ENCODE measurements at places on chromosomes 4 and X.

GRCh38 chrX:3697701-3698279 lies 15.7 kb downstream of the PRKX start:
- peak; percentile 85 for DNase-seq

GRCh38 chr4:26731351-26732035 lies 129.1 kb upstream of the STIM2 start:
- peak; percentile 10 for DNase-seq

DNA sequence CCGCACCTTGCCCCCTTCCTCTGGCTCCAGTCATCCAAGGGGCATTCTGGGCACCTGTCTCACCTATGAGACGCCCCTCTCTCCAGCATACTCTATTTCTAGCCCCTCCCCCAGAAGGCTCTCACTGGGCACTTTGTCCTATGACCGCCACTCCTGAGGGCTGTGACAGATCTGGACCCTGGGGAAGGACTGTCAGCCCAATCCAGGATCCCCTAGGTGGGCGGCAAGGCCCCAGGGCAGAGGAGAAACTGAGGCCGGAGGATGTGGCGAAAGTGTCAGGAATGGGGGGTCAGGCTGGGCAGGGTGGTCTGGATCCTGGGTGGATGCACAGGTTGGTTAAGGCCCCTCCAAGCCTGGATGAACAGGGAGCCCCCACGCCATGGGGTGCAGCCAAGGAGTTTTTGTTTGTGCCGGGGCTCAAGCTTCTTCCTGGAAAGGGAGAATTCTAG lies 16.2 kb upstream of the NAT8L start:
- no peak for DNase-seq

GRCh38 chr4:74624351-74625151 lies 169.8 kb downstream of the BTC start:
- peak; percentile 92 for DNase-seq

DNA sequence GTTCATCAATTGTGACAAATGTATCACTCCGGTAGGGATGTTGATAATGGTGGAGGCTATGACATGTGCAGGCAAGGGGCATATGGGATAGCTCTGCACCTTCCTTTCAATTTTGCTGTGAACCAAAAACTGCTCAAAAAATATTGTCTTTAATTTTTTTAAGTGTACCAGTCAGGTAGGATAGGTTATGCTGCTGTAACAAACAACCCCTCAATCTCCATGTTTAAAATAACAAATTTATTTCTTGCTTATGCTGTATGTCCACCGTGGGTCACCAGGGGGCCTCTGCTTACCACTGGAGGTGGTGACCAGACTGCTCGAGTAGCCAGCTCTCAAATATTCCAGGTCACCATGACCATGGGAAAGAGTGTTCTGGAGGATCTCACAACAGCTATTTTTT lies 23.4 kb upstream of the MSX1 start:
- no peak for DNase-seq

DNA sequence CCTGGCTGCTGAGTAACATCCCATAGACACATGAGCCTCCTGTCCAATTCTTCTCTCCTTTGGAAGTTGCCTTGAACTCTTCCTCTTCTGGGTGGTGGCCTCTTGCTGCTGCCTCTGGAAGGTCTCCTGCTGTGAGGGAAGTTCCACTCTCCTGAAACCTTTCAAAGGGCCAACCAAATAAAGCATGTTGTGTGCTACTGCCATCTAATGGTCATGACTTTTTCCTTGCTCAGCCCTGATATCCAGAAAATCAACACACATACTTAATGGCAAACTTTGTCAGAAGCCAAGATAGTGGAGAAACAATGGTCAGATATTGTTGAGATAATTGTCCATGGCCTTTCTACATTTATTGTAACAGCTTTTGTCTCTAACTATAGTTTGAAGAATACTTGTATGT lies 19.1 kb upstream of the ZXDA start:
- peak; percentile 28 for DNase-seq

GRCh38 chrX:46710425-46710824 lies 48.5 kb downstream of the SLC9A7 start:
- peak; percentile 29 for DNase-seq

DNA sequence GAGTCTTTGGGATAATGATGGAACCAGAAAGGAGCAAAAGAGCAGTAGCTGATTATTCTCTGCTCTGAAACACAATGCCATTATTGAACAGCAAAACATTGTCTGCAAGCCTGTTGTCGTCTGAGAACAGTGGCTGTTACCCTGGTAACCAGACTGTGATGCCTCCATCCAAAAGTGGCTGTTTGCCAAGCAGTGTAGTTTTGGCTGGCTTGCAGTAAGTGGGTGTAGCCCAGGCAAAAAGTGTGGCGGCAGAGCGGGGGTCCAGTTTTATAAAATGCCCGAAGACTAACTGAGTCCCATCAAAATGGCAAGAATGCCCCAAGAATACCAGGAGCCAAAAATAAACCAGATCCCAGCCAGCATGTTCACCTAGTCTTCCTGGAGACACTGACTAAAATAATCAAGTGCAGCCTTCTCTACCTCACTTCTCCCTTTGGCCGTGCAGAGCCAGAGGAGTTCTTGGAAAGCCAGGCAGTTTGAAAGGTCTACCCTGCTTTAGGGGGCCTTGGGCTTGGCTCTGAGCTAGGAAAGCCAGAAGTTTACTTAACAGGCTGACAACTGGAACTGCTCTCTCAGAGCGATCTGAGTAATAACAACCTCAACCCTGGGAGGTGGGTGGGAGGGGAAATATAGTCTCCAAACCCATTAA lies 2.6 kb downstream of the PLP1 start:
- peak; percentile 31 for DNase-seq

GRCh38 chr4:128862608-128863311 lies 53.3 kb downstream of the JADE1 start:
- DNase-seq: no peak

GRCh38 chr4:101500742-101501141 lies 153.4 kb upstream of the PPP3CA start:
- DNase-seq: no peak

GRCh38 chrX:10189317-10190268 lies 32.8 kb downstream of the CLCN4 start:
- DNase-seq: peak; percentile 51

GRCh38 chrX:40105835-40106675 lies 8.3 kb upstream of the BCOR start:
- peak; percentile 53 for DNase-seq

GRCh38 chrX:110755611-110756010 lies 40.0 kb downstream of the CHRDL1 start:
- no peak for DNase-seq

DNA sequence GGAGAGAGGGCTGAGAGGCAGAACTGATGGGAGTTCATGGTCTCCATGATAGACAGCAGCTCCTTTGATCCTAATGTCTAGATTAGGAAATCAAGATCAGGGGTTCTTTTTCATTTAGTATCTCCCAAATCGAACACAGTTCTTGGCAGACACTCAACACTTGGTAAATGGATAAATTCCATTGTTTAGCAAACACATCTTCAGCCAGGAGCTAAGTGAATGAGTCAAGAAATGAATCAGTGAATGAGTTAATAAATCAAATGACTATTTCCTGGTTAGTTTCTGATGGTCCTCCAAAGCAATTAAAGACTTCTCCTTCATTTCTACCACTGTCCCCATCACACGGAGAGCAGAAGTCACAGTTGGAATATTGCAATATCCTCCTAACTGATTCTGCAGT lies 120.0 kb upstream of the SHISA3 start:
- DNase-seq: no peak

- peak; percentile 10 for DNase-seq
Observed at GRCh38 chrX:43836435-43837184, 45.6 kb downstream of the MAOB start.

DNA sequence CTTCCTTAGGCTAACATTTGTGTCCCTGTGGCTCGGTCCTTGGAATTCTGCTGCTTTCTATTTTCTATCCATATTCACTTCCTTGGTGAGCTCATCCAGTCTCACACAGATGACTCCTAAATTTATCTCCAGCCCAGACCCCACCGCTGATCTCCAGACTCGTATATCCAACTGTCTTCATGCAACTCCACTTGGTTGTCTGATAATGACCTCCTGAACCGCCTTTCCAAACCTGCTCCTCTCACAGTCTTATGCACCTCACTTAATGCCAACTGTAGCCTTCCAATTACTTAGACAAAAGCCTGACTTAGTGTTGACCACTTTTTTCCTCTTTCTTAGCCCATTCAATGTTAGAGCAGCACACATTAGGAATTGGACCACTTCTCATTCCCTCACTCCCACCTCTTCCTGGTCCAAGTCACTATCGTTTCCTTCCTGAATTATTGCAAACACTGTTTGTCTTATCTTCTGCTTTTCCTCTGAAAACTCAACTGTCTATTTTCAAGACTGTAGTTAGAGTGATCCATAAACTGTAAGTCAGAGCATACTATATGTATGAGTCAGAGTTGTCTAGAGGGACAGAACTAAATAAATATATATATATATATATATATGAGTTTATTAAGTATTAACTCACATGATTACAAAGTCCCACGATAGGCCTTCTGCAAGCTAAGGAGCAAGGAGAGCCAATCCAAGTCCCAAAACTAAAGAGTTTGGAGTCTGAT lies 292.5 kb downstream of the UNC5C start:
- DNase-seq: peak; percentile 47

- no peak for DNase-seq
Observed at GRCh38 chr4:22029803-22030202, 81.2 kb upstream of the KCNIP4 start.

DNA sequence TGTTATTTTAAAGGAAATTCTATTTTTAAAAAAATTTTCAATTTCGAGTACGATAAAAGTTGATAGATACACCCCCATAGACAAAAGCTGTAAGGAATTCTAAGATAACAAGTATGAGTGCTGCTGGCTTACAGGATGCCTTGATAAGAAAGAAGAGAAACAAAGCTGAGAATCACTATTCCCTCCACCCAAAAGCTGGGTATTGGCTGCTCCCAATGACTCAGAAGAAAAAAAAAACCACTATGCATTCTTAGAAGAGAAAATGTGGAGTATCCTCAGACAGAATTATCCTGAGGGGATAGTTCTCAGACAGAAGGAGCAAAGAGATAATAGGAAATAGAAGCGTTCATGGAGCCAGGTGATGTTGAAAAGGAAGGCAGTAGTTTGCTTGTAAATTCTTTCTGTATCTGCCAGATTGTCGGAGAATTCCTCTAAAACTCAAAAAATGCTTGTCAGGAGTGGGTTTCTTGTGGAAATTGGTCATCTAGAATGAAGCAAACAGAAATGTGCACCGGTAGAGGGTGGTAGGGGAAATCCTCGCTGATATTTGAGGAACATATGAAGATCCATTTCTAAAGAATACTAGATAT lies 217.5 kb upstream of the ADAMTS3 start:
- DNase-seq: no peak

GRCh38 chr4:111113591-111113990 lies 490.7 kb upstream of the PITX2 start:
- DNase-seq: no peak

DNA sequence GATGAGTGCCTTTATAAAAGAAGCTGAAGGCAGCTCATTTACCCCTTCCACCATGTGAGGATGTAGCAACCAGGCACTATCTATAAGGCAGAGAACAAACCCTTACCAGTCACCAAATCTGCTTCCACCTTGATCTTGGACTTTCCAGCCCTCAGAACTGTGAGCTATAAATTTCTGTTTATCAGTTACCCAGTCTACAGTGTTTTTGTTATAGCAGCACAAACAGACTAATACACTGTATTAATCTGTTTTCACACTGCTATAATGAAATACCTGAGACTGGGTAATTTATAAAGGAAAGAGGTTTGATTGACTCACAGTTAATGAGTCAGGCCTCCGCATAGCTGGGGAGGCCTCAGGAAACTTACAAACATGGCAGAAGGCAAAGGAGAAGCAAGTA lies 91.2 kb downstream of the SOWAHB start:
- DNase-seq: no peak

GRCh38 chr4:177246641-177247584 lies 62.8 kb upstream of the NEIL3 start:
- DNase-seq: peak; percentile 39

- no peak for DNase-seq
Observed at GRCh38 chr4:33924811-33925210, 2319.5 kb downstream of the ARAP2 start.

DNA sequence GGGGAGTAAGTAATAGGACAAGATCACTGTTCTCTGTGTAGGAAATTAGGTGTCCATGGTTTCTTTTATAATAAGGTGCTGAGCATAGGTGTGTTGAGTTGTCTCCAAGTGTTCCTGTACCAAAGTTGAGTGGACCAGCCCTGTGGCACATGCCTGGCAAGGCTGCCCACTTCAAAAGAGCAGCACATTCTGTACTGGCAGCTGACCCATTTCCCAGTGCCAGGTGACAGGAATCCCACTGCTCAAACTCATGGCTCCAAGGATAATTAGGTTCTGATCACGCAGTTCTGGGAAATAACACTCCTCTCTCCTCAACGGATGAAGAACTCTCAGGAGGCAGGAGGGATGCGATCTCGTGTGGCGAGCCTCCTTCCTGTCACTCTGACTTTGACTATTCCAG lies 12.8 kb upstream of the LGI2 start:
- DNase-seq: no peak

- DNase-seq: no peak
Observed at GRCh38 chrX:2828959-2829411, 255 bp downstream of the GYG2 start.

GRCh38 chr4:89898304-89898716 lies 3.7 kb downstream of the MMRN1 start:
- no peak for DNase-seq

DNA sequence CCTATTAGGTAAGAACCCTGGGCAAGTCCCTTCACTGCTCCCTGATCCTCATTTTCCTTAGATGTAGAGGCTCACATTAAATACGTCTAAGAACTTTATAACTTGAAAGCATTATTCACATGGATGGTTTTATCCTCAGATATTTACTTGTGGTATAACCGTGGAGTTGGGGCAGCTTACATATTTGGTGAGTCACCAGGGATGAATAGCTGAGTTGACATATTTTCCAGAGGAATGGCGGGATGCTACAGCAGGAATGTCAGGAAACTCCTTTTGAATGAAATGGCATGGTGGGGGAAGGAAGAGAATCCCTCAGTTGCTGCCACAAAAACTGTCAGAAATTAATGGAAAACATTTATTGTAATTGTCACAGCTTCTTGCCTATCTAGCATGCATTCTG lies 165.3 kb upstream of the RPS6KA3 start:
- peak; percentile 76 for DNase-seq

- DNase-seq: peak; percentile 81
Observed at GRCh38 chr4:128461291-128462102, 173.9 kb upstream of the PGRMC2 start.

GRCh38 chr4:79315891-79316290 lies 10.0 kb downstream of the NAA11 start:
- no peak for DNase-seq

- no peak for DNase-seq
Observed at GRCh38 chr4:8465615-8466611, 25.3 kb downstream of the TRMT44 start.

GRCh38 chr4:81601358-81601694 lies 129.6 kb upstream of the RASGEF1B start:
- DNase-seq: peak; percentile 42

GRCh38 chr4:13902146-13902545 lies 274.6 kb upstream of the BOD1L1 start:
- DNase-seq: peak; percentile 54

DNA sequence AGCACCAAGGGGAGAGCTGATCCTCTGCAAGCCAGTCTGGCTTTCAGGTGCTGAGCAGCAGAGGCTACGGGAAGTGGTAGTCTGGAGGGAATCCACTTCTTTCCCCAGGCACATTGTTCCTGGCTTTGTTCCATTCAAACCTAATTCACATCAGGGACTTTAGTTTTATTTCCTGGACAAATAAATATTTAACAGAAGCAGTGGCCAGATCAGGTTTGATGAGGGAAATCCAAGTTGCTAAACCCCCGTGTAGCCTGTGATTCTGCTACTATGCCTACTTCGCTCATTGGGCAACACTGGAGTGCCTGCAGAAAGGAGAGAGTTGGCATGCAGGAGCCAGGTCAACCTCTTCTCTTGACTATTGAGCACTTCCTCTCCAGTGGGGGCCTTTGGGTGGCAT lies 13.8 kb upstream of the STBD1 start:
- DNase-seq: no peak

Measured in fibroblast of skin of back (primary cell).